ENCODE measurements at places on chromosomes 7 and 10.

- no peak for DNase-seq
These were observed 151.5 kb downstream of the ANK3 start for GRCh38 chr10:60237977-60238758.

- no peak for DNase-seq
These were observed 69.0 kb downstream of the SNX10 start for GRCh38 chr7:26360650-26361049.

DNA sequence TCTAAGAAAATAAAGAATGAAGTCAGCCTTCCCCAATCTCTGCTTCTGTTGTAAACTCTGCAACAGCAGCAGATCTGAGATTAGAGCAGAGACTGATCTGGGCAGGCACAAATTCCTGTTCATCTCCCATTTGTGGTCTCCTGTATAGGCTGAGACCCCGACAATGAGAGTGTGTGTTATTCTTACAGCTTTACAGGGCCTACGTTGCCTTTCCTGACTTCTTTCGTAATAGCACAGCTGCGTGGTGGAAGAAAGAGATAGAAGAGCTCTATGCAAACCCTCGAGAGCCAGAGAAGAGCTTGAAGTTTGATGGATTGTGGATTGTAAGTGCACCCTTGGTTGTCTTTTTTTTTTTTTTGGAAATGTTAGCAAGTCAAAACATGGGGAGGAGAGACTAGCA is 72.1 kb downstream of the PRSS58 start:
- no peak for DNase-seq

DNA sequence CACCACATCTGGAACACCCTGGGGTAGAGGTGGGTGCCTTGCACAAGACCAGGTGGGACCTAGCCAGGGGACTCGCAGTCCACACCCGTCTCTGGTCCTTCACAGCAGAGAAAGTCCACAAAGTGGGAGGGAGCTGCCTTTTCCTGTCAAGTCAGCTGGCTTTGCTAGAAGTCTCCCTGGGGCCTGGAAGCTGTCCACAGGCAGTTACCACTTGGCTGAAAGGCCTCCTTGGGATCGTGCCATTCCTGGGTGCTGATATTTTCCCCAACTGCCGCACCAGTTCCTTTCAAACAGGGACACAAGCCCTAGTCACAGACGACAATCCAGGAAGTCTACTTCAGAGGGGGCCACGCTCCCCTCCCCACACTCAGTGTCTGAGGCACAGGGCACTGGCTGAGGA is 75.4 kb downstream of the AFAP1L2 start:
- DNase-seq, result peak; percentile 32

DNA sequence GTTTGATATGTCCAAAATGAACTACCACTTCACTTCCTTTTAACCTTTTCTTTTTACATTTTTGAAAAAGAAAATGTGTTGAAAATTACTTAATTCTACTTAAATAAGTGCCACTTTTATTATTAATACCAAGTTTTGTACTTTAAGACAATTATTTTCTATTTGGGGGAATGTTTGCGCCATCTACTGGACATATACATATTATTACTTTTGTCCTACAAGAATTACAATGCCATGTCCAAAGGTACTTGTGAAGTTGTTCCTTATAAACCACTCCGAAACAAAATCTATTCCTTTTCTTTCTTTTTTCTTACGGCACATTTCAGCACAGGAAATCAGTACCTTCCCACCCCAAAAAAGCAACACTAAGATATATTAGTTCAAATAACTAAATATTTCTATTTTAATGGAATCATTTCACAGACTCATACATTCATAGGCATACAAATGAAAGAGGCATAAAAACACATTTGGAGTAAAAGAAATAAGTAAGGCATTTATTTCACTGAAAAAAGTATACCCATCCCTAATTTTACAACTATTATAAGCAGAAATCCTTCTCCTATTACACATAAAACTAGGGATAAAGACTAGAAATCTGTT is 169.9 kb downstream of the RNF133 start:
- DNase-seq, result no peak

- no peak for DNase-seq
These were observed 987 bp downstream of the INA start for GRCh38 chr10:103277713-103278536.

- DNase-seq, result no peak
These were observed 5.7 kb downstream of the SEMA3A start for GRCh38 chr7:84188786-84189405.

- no peak for DNase-seq
These were observed 8.0 kb downstream of the COA1 start for GRCh38 chr7:43721193-43721806.

GRCh38 chr10:85623342-85623741 is 743.3 kb downstream of the GRID1 start:
- no peak for DNase-seq

DNA sequence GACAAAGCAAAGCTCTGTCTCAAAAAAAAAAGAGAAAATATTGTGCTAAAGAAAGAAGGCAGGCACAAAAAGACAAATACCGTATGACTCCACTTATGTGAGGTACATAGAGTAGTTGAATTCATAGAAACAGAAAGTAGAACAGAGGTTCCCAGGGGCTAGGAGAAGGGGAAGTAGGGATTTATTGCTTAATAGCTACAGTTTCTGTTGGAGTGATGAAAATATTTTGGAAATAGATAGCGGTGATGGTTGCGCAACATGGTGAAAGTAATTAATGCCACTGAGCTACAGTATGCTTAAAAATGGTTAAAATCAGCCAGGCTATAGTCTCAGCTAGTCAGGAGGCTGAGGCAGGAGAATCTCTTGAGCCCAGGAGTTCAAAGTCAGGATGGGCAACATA is 18.5 kb upstream of the NPFFR1 start:
- no peak for DNase-seq

DNA sequence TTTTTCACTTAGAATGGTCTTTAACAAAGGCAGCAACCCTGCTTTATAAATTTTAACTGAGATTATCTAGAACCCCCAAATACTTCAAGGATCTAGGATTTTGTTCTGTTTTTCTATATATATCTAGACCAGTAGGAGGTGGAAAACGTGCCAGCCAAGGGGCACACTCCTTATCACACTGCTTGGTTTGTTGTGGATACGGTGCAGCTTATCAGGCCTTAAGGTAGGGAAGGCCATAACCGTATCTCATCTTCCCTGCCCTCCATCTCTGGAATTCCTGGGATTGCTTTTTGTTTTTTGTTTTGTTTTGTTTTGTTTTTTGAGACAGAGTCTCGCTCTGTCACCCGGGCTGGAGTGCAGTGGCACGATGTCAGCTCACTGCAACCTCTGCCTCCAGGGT is 75.4 kb downstream of the MPLKIP start:
- no peak for DNase-seq

DNA sequence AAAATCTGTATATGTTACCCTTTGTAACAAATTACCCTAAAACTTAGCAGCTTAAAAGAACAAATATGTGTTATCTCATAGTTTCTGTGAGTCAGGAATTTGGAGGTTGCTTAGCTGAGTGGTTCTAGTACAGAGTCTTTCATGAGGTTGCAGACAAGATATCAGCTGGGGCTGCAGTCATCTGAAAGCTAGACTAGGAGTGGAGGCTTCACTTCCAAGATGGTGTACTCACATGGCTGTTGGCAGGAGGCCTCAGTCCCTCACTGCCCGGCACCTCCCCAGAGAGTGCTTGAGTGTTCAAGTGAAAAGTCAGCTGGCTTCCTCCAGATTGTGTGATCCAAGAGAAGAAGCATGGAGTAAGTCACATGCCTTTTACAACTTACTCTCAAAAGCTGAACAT is 16.9 kb upstream of the GGCT start:
- DNase-seq, result peak; percentile 77

- peak; percentile 79 for DNase-seq
These were observed 178.0 kb upstream of the FRMD4A start for GRCh38 chr10:14508725-14509124.

- peak; percentile 75 for DNase-seq
These were observed 186.7 kb upstream of the PLXDC2 start for GRCh38 chr10:19629567-19629966.

DNA sequence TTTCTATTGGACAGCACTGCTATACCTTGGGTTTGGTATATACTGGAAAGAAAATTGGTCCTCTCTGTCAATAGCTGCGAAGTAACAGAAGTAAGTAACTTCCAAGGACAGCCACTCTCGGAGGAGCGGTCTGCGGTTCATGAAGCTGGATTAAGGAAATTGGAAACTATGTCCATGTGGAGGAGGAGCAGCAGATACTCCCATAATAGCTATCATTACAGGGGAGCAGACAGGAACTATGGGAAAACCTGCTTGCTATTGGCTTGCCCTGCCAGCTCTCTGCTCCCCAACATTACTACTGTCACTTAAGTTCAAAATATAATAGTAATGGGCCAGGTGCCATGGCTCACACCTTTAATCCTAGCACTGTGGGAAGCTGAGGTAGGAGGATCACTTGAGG is 83.9 kb upstream of the TRIL start:
- DNase-seq, result no peak

DNA sequence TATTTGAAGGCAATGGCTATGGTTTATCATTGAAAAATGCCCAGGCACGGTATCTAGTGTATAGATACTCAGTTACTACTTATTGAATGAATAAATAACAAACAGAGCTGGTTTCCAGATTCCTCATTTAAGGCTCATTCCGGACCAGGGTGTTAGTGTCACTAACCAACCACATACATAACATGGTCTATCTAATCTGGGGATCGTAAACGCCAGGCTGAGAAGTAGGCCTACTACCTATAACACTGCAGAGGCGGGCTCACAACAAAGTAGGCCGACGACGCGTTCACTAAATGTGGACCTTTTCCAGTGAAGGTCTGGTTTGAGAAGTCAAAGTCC is 423 bp downstream of the LSM5 start:
- DNase-seq, result no peak

- DNase-seq, result no peak
These were observed 193.1 kb upstream of the POM121L12 start for GRCh38 chr7:52842202-52842900.

GRCh38 chr10:100886091-100886490 is 26.7 kb upstream of the SLF2 start:
- no peak for DNase-seq

- no peak for DNase-seq
These were observed 68.3 kb upstream of the LYZL2 start for GRCh38 chr10:30697806-30698205.

GRCh38 chr10:88361995-88362807 is 220.9 kb downstream of the RNLS start:
- no peak for DNase-seq

DNA sequence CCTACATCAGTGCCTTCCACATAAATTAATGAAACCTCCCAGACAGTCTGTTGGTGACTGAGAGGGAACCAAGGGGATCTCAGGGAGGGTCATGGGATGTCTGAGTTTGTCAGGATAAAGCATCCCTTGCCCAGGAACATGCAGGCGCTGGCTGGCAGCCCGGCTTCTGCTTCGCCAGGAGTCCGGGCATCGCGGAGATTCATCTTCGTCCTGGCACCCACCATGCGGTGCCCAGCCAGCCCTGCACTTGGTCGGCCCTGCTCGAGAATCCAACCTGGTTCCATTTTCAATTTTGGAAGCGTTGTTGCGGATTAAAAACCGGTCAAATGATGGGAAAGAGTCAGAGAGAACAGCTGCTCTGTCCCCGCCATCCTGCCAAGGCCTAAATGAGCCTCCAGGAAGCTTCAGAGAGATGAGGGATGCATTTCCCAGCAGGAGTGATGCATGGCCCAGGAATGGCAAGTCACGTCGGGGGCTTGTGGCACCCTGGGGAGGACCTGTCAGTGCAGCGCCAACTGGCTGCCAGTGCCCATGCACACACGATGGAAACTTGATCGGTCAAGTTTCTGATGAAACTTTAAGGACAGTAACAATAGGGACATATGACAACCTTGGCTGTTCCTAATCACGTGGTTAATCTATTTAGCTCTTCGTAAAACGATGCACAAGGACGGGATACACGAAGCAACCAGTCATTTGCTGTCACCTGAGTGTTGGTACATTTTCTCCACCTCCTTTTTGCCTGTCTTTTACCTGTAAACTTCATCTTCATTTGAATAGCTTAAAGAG is 260.8 kb upstream of the MKI67 start:
- peak; percentile 40 for DNase-seq

- no peak for DNase-seq
These were observed 291.0 kb downstream of the TNS3 start for GRCh38 chr7:47290867-47291266.
